Nucleus accumbens (tissue), 56 donors: ENCODE measurements at places on chromosomes 7 and 10.

- DNase-seq = no peak
Observed at GRCh38 chr7:108418946-108419345, 37.3 kb downstream of the NRCAM start.

DNA sequence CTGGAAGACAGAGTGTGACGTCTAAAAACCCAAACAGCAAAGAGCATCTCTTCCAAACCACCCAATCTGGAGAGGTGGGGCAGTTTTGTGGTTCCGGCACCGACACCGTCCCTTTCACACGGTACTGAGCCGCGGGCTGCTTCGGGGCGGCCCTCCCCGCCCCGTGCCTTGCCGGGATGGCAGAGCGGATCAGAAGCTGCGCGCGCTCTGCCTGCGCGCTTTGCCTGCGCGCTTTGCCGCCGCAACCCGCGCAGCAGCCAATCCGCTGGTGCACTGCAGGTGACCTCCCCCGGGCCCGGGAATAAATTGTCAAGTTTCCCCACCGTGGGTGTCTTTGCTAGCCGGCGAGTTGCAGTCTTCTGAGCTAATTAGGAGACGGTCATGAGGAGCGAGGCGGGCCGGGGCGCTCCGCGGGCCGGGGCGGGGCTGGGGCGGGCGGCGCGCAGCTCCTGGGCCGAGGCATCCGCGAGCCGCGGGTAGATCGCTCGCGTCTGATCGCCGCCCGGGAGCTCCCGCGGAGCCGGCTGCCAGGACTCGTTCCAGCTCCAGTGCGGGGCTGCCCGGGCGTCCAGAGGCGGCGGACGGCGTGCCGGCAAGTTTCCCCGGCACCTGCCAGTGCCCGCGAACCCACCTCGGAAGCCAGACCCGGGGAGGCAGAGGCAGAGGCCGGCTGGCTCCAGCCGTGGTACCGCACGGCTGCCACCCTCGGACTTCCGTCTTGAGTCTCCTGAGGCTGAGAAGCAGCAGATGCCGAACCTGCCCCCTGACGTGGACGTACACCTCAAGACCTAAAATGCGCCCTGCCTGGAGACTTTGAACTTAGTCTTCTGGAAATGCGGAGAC lies 536.0 kb upstream of the GALNT17 start:
- no peak for DNase-seq

- DNase-seq = no peak
Observed at GRCh38 chr7:157437519-157438061, 100.8 kb downstream of the DNAJB6 start.

DNA sequence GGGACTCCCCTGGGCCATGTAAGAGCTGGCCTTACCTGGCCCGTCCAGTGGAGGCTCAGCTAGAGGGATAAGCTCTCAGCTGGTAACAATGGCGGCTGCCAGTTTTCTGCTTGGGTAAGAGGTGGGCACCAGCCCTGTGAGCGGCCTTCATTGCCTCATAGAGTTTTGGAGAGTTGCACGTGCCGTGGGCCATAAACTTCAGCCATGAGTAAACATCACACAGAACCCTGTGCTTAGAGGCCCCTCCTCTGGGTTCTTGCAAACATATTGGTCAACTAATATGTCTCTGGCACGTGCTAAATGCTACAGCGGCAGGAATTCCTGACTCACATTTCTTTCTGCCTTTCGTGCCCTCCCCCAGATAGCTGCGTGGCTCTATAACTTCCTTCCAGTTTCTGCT lies 103.9 kb upstream of the LEP start:
- no peak for DNase-seq

DNA sequence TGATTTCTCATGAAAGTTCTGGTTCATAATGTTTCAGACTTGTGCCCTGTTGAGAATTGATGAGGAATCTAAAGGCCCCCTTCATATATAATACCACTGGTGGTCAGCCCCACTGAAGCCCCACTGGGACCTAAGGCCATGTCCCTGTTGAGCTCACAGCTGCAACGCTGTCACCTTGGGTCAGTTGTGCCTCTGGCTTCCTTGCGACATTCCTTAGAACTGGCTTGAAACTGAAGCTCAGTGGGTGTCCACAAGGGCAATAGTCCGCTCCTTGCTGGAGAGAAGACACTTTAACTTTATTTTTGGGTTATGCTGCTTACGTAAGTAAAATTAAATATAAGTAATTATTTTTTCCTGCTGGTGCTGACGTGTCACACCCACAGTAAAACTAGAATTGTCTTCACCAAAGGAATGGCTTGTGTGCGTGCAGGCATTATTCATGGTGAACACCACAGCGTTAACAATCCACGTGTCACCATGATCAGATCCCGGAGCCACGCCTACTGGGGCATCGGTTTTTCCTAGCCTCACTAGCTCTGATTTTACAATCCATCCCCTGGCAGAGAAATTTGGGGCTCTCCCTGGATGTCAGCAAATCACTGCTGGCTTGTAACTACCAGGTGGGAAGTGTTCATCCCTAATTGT lies 66.5 kb downstream of the BICC1 start:
- DNase-seq = no peak
